Stimulated activated CD4-positive, alpha-beta T cell treated with anti-CD3 and anti-CD28 coated beads, Interleukin-15, amount 100 ng/mL, for 1 hour (primary cell): ENCODE measurements at places on chromosomes 3 and 15.

- DNase-seq, result no peak
Measured at GRCh38 chr3:15165061-15165460, 41.0 kb upstream of the CAPN7 start.

DNA sequence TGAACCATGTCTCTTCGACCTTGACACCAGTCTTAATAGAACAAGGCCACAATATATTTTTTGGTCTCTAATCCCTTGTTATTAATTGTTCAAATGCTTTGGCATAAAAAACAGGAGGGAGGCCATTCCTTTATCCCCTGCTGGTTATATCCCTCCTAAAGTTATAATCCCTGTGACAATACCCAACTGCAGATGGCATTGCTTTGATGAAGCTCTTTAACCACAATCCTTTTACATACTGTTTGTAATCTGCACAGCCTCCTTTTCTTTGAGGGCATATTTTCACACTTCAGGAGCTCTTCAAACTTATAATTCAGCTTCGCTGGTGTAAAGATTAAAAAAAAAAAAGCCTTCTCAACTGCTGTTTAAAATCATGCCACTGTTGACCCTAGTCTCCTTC is 919.0 kb downstream of the EPHA3 start:
- DNase-seq, result no peak

- DNase-seq, result no peak
Measured at GRCh38 chr15:92656089-92656488, 514 bp upstream of the FAM174B start.

DNA sequence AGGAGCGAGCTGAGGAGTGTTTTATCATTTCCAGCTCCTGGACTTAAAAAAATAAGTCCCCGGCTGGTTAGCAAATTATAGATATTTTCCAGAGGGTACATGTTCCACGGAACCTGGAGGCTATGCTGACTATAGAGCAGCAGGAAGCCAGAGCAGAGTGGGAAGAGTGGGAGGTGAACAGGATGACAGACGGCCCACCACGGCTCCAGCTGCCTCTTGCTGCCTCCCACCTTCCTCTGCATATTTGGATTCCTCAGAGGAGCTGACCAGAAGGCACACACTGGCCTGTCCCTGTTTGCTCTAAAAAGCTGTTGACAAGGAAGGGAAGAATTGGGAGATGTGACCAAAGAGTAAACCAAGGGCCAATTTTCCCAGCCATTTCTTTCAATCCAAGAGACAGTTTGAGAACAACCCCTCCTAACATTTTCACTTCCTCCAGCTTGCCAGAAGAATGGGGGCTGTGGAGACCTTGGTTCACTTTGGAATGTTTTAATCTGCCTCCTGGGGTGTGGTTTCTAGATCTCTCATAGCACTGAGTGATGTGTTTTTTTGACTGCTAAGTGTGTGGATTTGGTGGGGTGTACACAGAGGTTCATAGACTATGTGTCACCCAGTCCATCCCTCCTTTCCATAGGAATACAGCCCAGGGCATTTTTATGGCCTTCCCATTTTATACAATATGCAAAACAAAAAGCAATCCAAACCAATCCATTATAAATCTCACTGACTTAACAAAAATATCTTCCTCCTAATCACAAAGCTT is 36.8 kb downstream of the HGD start:
- DNase-seq, result no peak

DNA sequence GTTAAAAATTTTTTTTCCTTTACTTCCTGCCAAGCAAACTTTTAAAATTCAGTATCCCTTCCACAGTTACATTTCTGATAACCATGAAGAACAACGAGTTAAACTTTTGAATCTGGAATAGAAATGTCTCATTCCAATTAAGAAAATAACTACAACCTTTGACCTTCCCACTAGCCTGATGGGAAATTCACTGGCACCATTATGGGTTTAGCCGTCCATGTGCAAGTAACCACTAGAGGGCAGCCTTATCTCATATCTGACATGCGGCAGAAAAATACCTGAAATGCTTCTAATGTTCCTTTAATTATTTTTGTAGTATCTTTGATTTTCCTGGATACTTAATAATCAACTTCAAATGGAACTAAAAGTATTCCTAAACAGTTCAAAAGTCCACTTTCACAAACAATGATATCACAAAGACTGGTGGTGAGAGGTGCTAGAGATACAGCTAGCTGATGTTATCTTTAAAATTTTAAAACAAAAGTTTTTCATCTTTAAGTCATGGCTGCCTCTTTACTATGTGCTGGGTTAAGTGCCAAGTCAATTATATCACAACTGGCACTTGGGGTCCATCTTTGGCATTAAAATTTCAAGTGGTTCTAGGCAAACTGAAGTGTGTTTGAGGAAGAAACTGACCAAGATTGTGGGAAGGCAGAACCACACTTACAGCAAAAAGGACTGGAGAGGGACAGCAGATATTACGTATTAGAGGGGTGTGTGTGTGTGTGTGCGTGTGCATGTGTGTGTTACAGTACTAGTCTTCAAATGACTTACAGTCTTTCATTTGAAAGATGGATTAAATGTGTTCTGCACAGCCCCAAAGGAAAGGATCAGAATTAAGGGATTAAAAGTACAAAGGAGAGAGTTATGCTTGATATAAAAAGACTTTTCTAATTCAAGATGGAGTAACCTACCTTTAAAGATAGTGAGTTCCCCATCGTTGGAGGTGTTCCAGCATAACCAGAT is 107.1 kb upstream of the ICE2 start:
- no peak for DNase-seq

GRCh38 chr3:20080956-20081554 is 40.8 kb downstream of the KAT2B start:
- DNase-seq, result no peak

- no peak for DNase-seq
Measured at GRCh38 chr15:67124111-67124510, 58.7 kb downstream of the SMAD3 start.

- DNase-seq, result no peak
Measured at GRCh38 chr3:22175947-22176346, 424.9 kb upstream of the ZNF385D start.

DNA sequence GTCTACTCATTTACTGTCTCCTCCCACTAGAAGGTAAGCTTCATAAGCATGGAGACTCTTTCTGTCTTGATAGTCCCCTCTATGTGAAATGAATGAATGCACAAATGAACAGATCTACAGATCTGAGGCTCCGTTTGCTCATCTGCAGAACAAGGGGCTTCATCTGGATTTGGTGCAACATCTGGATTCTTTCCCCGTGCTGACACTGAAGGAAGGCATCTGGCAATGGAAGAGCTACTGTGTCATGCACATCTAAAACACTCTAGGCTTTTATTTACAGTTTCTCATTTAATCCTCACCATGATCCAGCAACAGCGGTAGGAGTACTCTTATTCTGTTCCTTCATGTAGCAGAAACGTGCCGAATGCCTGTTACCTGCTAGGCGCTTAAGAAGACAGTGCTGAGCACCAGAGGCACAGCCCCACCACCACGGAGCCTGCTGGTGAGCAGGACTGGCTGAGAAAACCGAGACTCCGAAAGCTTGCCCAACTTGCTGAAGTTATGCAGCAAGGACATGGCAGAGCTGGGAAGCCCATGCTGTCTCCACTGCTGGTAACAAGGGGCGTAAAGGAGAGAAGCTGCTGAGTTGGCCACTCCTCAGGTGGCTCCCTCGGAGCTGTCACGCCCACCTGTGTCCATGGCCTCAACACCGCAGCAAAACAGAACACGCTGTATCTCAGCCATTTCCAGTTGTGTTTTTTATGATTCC is 31.1 kb downstream of the LSM3 start:
- DNase-seq, result no peak

GRCh38 chr3:196867155-196867506 is 589 bp upstream of the SENP5 start:
- no peak for DNase-seq

- DNase-seq, result no peak
Measured at GRCh38 chr15:88376574-88377174, 90.5 kb downstream of the MRPL46 start.

- no peak for DNase-seq
Measured at GRCh38 chr3:126491221-126492013, 15.7 kb upstream of the ZXDC start.
